Natural killer cell (primary cell): ENCODE measurements at places on chromosomes 1 and 21. TPM values are rescaled to one million over a fixed set of nuclear protein-coding genes. Genes with fewer than 3 reads are reported as not detected.

DNA sequence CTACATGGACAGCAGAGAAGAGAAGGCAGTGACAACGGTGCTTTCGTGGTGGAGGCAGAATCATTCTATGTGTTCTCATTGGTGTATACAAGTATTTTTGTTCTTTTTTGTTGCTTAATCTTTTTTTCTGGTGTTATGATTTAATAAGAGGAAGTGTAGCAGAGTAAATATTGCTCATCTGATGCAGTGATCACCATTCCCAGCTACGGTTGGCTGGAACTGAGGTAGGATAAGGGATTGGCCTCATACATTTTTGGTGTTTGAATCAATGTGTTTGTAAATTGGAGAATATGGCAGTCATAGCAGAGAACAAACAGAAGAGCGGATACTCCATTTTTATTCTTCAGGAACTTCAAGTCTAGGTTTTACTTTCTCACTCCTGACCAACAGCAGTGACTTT is 76.6 kb downstream of the UBE2U start:
- DNase-seq, result no peak

THEMIS2 gene
- 104 TPM for total RNA-seq

DNA sequence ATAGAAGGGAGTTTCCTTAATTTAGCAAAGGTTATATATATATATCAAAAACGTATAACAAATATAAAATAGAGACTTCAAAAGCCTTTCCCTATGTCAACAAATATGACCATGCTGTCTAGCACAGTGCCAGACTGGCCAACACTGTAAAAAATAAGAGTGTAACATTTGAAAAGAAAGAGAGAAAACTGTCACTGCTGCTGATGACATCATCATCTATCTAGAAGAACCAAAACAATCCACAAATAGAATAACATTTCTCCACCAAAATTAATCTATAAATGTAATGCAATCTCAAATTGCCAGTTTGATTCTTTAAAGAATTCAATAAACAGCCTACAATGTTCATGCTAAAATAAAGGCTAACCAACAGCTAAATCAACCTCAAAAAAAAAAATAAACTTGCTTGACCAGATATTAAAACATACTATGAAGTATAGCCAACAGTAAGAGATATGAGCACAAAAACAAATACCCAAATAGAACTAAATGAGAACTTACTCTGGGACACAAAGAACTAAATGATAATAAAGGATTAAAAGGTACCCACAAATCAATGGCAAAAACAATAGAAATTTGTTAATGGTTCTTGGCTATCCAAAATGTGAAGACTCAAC is 50.2 kb downstream of the ENAH start:
- DNase-seq, result no peak

DNA sequence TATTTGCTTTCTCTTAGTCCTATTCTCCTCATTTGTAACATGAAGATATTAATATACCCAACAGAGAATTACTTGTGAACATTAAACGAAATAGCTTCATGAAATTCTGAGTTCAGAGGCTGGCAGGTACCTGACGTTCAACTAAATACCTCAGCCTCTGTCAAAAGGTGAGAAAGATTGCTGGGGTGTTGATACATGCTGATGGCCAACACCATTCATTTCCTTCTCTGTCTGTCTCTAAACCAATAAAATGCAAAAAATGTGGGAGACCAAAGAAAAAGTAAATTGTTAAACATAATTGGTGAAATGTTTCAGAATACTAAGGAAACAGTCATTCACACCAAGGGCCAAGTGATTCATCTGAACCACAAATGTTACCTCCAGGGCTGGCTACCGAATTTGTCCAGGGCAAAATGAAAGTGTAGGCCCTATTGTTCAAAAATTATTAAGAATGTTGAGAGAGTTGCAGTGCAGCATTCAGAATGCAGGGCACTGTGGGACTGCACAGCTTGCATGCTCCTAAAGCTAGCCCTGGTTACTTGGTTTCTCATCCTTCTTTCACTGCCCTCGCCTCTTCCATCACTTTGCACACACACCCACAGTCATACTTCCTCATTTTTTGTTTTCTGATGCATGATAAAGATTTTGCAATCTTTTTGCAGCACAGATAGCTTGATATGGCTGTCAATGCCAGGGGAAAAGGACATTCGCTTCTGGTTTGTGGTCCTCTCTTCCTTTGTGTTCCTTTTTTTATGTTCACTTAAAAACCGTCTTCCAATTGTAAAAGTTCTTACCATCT is 414.3 kb upstream of the NR5A2 start:
- DNase-seq, result no peak

- DNase-seq, result no peak
Observed at GRCh38 chr1:68188644-68189340, 43.5 kb downstream of the WLS start.

DNA sequence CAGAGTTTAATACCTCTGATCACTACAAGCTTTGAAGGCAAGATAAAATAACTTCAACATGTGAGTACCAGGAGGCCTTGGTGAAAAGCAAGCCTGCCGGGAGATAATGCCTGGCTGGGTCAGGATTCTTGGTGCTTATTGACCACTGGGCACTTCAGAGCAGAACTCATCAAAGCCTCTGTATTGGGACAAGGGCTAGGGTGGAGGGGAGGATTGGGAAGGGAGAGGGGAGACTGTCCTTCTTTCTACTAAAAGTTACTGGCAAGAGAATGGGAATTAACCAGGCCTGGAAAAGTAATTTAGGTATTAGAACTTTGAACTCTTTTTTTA is 35.2 kb downstream of the NEK2 start:
- DNase-seq, result no peak

TCEA3 gene
- total RNA-seq, result 0.75 TPM

EPHA8 gene
- total RNA-seq, result not detected

- DNase-seq, result peak; percentile 79
Observed at GRCh38 chr1:203649999-203650836, 23.6 kb downstream of the ATP2B4 start.

- no peak for DNase-seq
Observed at GRCh38 chr1:212981571-212982328, 31.4 kb downstream of the VASH2 start.

- no peak for DNase-seq
Observed at GRCh38 chr1:225449261-225449660, 21.4 kb upstream of the LBR start.

DNA sequence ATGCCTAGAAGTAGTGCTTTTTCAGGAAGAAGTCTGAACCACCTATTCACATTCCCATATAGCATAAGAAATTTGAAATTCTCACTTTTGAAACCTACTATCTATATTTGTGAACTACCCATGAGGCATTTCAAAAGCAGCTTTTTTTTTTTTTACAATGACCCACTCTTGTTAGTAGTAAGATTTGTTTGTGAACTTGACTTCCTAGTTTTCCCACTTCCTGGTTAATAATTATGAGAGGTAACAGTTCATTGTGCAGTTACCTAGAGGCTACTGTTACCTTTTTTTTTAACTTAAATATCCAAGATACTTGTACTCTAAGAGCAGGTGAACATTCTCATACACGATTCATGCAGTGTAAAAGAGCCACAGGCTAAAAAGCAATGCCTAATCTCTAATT is 371.7 kb upstream of the ADGRL2 start:
- no peak for DNase-seq

- DNase-seq, result no peak
Observed at GRCh38 chr1:31855038-31855845, 39.4 kb upstream of the SPOCD1 start.

GRCh38 chr1:206686478-206687249 is 2.0 kb downstream of the MAPKAPK2 start:
- DNase-seq, result peak; percentile 65

TSACC gene
- not detected for total RNA-seq

GRCh38 chr1:91610102-91610501 is 109.5 kb downstream of the CDC7 start:
- no peak for DNase-seq

GRCh38 chr1:145996433-145997015 is at the start of gene TXNIP:
TXNIP (minus strand) TSS chr1:145996579; CDS start chr1:145996266, 313 bp downstream.
- peak; percentile 95 for DNase-seq

F5 gene
- total RNA-seq, result 0.02 TPM

AMY1A gene
- not detected for total RNA-seq

IBA57 gene
- total RNA-seq, result 14.1 TPM

LRRC38 gene
- not detected for total RNA-seq

DNA sequence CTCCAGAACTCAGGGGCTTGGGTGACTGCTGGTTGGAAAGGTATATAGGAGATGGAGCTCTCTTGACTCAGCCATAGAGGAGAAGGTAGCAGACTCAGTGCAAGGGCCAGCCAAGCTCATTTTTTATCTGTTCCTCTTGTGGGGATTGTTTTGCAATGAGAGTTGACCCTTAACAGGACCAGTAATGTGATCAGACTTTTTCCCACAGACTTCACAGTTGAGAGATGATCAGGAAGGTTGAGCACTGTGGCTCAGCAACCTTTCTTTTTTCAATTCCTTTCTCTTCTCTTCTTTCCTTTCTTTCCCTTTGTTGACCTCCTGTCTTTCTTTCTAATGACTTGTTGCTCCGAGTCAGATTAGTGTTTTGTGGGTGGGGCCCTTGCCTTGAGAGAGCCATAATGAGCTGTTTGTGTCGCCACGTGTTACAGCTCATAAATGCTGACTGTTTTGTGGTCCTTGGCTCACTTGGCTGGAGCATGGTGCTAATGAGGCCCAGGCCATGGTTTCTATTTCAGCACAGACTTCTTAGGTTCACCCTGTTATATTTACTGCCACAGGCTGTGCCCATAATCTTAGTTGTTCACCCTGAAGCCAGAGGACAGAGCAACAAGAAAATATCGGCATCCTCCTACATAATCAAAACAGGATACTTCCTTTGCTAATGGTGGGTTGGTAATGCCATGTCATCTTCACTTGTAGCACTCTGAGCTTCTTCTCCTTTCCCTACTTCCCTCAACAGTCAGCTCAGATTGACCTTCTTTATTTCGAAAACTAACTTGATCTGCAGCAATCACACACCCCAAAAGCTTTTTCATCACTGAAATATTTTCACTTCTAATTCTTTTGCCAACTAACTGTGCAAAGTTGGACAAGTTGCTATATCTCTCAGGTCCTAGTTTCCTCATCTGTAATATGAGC is 13.9 kb downstream of the ADAM30 start:
- no peak for DNase-seq

- DNase-seq, result no peak
Observed at GRCh38 chr1:208159555-208160258, 84.5 kb downstream of the PLXNA2 start.

DNA sequence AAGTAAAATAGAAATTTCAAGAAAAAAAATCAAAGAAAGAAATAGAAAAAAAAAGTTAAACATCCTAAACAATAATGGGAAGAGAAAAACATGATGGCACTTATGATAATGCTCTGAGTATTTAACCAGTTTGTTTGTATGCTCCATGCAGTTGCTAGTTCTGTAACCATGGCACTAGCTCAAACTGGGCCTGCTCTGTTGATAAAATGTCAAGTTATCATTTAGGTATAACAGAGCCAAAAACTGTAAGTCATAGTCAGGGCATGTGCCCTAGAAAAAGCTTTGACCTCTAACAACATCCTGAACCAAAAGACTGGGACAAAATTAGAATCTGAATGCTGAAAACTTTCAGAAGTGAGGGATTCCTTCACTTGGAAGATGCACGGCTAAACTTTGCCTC is 148.9 kb downstream of the KCNT2 start:
- no peak for DNase-seq

CYP4X1 gene
- total RNA-seq, result not detected

NOS1AP gene
- not detected for total RNA-seq

- DNase-seq, result no peak
Observed at GRCh38 chr1:12056331-12056841, 6.7 kb upstream of the TNFRSF8 start.

- no peak for DNase-seq
Observed at GRCh38 chr1:11013160-11013531, 692 bp downstream of the TARDBP start.

GRCh38 chr1:156149374-156150332 is 3.7 kb upstream of the SEMA4A start:
- no peak for DNase-seq

DNA sequence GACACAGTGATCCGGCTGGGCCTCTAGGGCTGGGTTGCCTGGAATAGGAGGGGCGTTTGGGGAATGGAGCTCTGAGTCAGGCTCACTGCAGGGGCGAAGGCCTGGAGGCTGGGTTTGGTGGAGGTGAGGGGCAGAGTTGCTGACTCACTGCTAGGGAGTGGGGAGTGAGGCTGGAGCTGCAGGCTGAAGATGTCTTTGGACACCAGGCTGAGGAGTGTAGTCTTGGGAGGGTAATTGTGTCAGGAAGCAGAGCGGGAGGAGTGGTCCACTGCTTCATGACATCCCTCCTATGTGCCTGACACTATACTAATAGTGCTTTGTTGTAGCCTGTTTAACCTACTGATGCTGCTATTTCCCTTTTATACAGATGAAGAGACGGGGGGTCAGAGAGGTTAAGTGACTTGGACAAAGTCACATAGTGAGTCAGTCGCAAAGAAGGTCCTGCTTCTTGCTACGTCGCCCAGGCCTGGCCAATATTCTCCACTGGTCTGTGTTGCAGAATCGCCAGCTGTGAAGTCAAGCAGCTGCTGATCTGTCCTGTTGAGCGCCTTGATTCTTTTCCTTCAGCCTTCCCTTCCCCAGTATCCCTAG is 13.6 kb downstream of the ACTL8 start:
- DNase-seq, result no peak

OPRD1 gene
- not detected for total RNA-seq
